ENCODE measurements at places on chromosomes 6 and 20.

- no peak for DNase-seq
Observed at GRCh38 chr20:18615020-18615650, 27.3 kb downstream of the DTD1 start.

DNA sequence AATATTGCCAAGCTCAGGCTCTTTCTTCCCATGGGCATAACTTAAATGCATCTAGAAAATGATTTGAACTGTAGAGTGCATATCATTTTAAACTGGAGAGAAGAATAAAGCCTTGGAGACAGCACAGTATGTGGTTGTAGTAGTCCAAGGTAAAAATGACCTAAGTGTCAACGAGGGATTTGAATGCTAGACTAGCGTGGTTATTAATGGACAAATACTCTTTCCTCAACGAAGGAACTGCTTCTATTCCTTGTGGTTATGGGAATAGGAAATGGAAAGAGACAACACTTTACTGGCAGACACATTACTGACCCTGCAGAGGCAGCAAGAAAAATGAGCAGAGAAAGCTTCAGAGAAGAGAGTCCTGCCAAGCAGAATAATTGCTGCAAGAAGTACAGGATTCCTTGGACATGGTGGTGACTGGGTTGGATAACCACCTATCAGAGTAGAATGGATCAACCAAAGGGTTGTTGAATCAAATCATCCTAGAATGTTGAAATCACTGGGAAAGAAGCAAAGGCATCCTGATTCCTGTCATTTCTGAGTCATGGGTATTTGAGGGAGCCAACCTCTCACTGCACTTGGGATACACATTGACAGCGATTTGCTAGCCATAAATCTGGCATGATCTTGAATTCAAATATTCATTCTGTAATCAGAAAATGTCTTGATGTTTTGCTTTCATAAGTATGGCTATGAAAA lies 258.1 kb upstream of the EPHA7 start:
- peak; percentile 10 for DNase-seq

GRCh38 chr6:146287691-146288369 lies 255.8 kb upstream of the RAB32 start:
- peak; percentile 54 for DNase-seq

DNA sequence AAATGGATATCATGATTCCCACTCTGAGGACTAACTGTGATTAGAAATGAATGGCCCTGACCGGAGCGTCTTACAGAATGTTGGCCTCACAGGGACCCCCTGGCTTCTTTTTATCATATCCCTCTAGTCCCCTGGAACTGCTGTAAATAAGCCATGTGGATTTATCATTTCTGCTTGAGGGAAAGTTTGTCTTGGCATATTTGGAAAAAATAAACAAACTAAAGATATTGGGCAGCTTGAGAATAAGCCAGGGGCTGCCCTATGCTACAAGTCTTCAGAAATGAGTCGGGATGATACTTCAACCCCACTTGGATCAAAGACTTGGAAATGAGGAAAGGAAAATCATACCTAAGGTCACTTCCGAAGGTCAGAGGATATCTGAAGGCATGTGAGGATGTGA lies 179.1 kb downstream of the THBS2 start:
- DNase-seq = peak; percentile 53

DNA sequence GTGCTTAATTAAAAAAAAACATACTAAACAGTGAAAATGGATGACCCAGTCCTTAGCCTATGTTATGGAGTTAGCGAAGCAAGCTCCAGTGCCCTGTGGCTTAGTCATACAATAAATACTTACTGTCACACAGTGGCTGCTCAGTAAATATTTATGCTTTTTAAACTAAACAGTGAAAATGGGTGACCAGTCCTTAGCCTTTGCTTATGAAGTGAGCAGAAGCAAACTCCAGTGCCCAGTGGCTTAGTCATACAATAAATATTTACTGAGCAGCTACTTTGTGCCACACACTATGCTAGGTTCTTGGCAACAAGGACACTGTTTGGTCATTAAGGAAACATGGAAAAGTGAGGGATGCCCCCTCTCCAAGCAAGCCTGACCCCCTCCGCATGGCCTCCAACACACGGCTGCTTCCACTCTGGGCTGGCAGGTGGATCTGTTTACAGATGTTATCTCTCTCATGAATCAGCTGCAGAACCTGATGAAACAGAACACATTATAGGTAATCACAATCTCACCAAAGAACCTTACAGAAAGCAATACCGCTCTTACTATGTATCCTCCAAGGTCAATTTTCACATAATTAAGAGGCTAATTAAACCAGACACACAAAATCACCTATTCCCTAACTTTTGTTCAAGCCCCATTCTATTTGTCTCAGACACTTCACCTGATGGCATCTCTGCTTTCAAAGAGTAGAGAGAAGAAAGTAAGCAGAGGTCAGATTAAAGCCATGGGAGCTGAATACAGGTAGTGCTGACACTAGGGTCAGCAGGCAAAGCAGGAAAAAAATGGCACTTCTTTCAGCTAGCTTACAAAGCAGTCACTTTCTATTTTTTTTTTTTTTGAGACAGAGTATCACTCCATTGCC lies 27.3 kb downstream of the CDK5RAP1 start:
- DNase-seq = peak; percentile 71
